ENCODE measurements at places on chromosomes 4 and X. TPM values are rescaled to one million over a fixed set of nuclear protein-coding genes. Genes with fewer than 3 reads are reported as not detected.

GRCh38 chr4:3683077-3683743 lies 83.0 kb upstream of the ADRA2C start:
- no peaks in the 10 kb centered on the region for H3K36me3 ChIP-seq
- no peak overlapping the region for H3K4me3 ChIP-seq
- no peak overlapping the region for H3K27ac ChIP-seq
- peaks cover 36% of the 10 kb centered on the region for H3K27me3 ChIP-seq

GRCh38 chrX:129908636-129909035 lies 2.7 kb downstream of the UTP14A start:
- peaks cover 4% of the 10 kb centered on the region for H3K4me1 ChIP-seq
- no peaks in the 10 kb centered on the region for H3K27me3 ChIP-seq
- H3K27ac ChIP-seq, result no peak overlapping the region
- peaks cover 5% of the 10 kb centered on the region for H3K36me3 ChIP-seq
- DNase-seq, result no peak

DNA sequence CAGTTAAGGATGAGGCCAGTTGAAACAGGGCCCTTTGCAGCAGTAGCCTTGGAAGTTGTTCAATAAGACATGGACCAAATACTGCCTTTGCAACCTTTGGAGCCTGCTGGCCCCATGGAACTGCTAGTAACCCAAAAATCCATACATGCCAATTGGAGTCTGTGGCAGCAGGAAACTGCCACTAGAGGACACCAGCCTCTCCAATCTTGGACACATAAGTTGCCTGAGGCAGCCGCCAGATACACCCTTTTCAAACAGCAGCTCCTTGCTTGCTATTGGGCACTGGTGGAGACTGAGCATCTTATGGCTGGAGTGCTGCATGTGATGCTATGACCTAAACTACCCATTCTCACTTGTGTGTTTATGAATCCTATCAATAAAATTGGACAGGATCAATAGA lies 14.8 kb upstream of the LAP3 start:
- no peaks in the 10 kb centered on the region for H3K27me3 ChIP-seq
- H3K36me3 ChIP-seq, result no peaks in the 10 kb centered on the region
- DNase-seq, result no peak
- no peak overlapping the region for H3K4me3 ChIP-seq
- peaks cover 27% of the 10 kb centered on the region for H3K4me1 ChIP-seq

GRCh38 chrX:81206476-81206875 lies 4.6 kb downstream of the SH3BGRL start:
- H3K4me3 ChIP-seq, result no peak overlapping the region
- peaks cover 18% of the 10 kb centered on the region for H3K4me1 ChIP-seq
- peaks cover 6% of the 10 kb centered on the region for H3K36me3 ChIP-seq
- DNase-seq, result no peak
- no peak overlapping the region for H3K27ac ChIP-seq

CENPI gene
- total RNA-seq, result 12.4 TPM

SSX3 gene
- not detected for total RNA-seq

- no peaks in the 10 kb centered on the region for H3K36me3 ChIP-seq
- no peaks in the 10 kb centered on the region for H3K27me3 ChIP-seq
- no peaks in the 10 kb centered on the region for H3K4me1 ChIP-seq
These were observed 117.7 kb upstream of the SLC6A14 start for GRCh38 chrX:116318672-116319071.

ZNF732 gene
- not detected for total RNA-seq

DNA sequence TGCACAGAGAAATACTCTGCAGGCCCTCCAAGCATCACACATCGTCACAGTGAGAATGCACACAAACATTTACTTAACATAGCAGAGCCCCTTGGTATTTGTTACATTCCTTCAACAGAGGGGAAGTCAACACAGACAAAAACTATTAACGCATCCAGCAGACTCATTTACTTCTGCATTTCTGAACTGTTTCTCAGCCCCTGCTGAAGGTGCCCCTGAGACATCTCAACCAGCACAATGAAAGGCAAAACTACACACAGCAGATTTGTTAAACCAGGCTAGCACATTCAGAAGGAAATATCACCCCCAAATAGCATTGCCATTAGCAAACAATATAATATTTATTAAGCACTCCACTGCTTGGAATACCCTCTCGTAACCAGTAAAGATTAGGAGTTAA lies 367.0 kb downstream of the RAB28 start:
- H3K27ac ChIP-seq, result no peak overlapping the region
- no peaks in the 10 kb centered on the region for H3K4me1 ChIP-seq
- no peaks in the 10 kb centered on the region for H3K36me3 ChIP-seq
- DNase-seq, result no peak

GRCh38 chr4:8225706-8226443 lies 26.8 kb downstream of the SH3TC1 start:
- DNase-seq, result no peak
- H3K36me3 ChIP-seq, result no peaks in the 10 kb centered on the region
- no peak overlapping the region for H3K27ac ChIP-seq
- H3K4me3 ChIP-seq, result no peak overlapping the region

DNA sequence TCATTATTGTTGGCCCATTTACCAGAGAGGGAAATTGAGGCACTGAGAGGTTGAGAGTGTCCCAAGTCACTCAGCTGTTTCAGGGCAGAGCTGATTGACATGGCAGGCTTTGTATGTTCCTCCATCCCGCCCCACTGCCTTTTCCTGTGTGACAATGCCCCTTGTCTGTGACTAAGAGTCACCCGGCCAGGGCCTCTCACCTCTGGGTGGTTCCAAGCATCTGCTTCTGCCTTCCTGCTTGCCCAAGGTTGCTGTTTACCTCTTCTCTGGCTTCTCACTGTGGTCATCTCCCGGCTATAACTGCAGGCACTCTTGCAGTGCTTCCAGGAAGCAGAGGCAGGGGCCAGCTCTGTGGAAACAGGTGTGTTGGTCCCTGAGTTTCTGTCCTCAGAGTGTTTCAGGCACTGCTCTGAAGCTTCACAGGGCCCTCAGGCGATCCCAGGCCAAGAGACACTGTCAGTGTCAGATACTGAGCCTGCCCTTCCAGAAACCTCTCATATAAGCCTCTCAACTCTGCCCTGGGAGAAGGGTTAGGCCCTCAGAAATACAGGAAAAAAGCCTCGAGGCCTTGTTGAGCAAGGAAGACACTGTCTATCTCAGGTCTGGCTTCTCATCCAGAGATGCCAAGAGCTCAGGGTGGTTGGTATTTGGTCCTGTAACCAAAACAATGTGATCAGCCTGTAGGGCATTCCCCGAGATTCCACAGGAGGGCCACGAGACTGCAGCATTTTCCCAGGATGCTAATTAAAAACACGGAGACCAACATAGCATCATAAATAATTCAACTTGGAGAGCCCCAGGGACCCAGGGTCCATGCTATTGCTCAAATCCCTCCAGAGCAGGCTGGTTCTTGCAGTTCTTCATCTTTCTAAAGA lies 42.0 kb upstream of the PROM1 start:
- no peak overlapping the region for H3K4me3 ChIP-seq
- DNase-seq, result no peak
- peaks cover 40% of the 10 kb centered on the region for H3K27me3 ChIP-seq
- H3K36me3 ChIP-seq, result no peaks in the 10 kb centered on the region
- no peak overlapping the region for H3K27ac ChIP-seq
- H3K4me1 ChIP-seq, result no peaks in the 10 kb centered on the region

Measured in HFFc6 (cell line).